ENCODE measurements at places on chromosomes 3 and 15.

GRCh38 chr3:11136830-11137626 lies 17.3 kb upstream of the HRH1 start:
- peak; percentile 100 for DNase-seq

- no peak for DNase-seq
These were observed 539.3 kb downstream of the SQOR start for GRCh38 chr15:46174122-46174521.

GRCh38 chr3:126859415-126860246 lies 123.3 kb upstream of the PLXNA1 start:
- no peak for DNase-seq

GRCh38 chr3:196117809-196118208 lies 35.9 kb upstream of the TFRC start:
- DNase-seq, result no peak

GRCh38 chr3:110419601-110420000 lies 652.0 kb upstream of the NECTIN3 start:
- no peak for DNase-seq

DNA sequence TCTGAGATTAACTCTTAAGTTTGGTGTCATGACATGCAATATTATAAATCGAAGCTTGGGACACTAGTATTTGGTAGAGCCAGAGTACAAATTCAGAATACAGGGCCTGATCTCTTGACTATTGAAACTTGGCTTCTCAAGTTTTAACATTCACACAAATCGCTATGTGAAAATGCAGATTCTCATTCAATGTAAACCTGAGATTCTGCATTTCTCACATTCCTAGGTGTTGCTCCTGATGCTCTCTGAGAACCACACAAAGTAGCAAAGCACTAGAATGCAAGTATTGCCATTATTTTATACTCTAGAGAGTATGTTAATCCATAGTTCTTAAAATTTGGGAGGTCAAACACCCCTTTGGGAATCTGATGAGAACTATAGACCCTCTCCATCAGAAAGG lies 47.9 kb downstream of the WDR49 start:
- no peak for DNase-seq

DNA sequence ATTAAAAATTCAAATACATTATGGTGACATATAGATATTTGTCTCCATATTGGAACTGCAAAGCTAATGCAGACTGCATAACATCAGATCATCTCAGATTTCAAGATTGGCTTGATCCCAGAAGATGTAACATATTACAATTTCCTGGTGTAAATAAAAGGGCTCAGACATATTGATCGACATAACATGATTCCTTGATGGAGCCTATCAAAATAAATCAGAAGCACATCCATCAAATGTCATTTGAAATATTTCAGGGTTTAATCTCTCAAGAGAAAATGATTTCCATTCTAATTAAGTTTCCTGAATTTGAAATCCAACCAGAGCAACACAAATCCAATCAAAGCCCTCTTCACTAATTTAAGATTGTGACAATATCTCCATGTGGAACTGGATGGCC lies 75.1 kb upstream of the UNC13C start:
- DNase-seq, result no peak

DNA sequence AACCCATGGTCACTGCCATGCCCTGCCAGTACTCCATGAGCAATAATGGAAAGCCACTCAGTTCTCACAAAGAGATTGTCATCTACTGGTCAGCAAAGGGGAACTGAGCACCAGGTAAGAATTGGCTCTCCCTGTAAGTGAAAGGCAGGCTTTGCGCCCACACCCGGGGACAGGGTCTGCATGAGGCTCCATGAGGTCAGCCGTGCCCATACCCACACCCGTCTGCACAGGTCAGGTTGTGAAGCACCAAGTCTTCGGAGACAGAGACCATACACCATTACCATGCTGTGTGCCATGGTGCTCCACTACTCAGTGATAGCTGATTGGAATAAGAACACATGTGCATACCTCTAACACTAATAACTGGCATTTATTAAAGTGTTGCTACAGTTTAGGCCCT lies 322.9 kb downstream of the EPHB1 start:
- DNase-seq, result no peak

- DNase-seq, result peak; percentile 7
These were observed 28.8 kb upstream of the HDAC11 start for GRCh38 chr3:13451301-13451673.

DNA sequence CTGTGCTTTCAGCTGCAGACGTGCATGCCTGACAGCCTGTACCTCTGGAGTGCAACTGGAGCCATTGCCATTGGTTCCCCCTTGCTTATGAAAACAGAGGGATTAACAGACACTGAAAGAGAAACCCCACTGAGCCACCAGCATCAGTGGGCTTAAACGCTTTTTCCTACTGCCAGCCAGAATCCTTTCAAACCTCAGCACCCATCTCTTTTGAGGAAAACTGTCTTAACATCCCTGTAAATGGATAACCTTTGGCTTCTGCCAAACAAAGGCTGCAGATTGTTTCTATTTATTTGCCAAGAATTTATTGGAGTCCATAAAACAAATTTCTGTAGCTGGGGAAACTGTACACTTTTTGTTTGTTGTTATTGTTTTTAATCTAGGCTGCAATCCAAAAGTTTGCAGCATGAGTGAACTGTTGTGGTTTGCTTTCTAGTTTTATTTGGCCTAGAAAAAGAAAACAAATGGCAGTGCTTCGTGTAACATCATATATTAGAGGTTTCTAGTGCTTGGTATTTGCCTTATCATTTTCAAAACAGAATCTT lies 369.2 kb upstream of the IL12A start:
- DNase-seq, result peak; percentile 36

GRCh38 chr3:17740721-17741141 lies 1.7 kb downstream of the TBC1D5 start:
- peak; percentile 83 for DNase-seq

DNA sequence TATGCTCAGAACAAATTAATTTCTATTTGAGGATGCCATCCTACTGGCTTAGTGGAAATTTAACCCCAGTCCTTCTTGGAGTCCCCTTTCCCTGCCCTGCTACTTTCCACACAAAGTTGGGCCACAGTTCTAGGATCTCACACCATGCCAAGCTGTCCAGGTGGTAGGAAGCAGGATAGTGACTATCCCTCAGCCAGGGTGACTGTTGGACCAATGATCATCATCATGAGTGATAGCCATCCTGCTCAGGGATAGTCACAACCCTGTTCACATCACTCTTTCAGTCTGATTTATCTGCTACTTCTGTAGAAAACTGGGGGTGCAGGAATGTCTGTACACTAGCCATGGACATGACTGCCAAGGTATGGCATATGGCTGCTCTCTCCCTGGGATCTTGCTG lies 12.8 kb downstream of the HRG start:
- no peak for DNase-seq

DNA sequence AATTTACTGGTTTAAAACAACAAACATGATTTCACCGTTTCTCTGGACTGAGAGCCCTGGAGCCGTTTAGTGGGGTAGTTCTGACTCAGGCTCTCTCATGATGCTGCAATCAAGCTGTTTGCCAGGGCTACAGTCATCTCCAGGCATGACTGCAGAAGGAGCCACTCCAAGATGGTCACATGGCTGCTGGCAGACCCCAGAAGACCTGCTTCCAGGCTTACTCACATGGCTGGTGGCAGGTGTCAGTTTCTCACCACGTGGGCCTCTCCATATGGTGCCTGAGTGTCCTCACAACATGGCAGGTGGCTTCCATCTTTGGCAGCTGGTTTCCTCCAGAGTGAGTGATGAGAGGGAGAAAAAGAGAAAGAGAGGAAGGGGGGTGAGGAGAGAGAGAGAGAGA lies 378.3 kb upstream of the RGMA start:
- DNase-seq, result no peak

DNA sequence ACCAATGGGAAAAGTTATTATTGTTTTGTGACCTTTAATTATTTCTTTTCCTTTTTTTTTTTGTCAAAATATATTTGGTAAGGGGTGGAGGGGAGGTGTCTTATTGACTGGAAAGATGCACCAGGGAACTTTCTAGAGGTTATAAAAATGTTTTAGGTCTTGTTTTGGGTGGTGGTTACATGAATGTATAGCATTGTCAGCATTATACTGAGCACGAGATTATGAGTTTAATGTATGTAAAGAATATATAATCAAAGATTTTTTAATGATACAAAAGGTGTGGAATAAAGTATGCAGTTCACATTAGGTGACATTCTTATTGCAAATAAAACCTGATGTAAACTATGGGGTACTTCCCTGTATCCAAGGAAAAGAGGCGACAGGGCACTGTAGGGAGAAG lies 23.0 kb upstream of the MAP3K13 start:
- DNase-seq, result no peak

- DNase-seq, result no peak
These were observed 217.6 kb downstream of the SLCO3A1 start for GRCh38 chr15:92071045-92071634.

- DNase-seq, result no peak
These were observed 1.4 kb downstream of the CACNA2D3 start for GRCh38 chr3:54123776-54124196.

GRCh38 chr15:66167854-66168253 lies 85.7 kb downstream of the MEGF11 start:
- DNase-seq, result no peak

- DNase-seq, result no peak
These were observed 77.0 kb downstream of the EPHA3 start for GRCh38 chr3:89184151-89184995.

DNA sequence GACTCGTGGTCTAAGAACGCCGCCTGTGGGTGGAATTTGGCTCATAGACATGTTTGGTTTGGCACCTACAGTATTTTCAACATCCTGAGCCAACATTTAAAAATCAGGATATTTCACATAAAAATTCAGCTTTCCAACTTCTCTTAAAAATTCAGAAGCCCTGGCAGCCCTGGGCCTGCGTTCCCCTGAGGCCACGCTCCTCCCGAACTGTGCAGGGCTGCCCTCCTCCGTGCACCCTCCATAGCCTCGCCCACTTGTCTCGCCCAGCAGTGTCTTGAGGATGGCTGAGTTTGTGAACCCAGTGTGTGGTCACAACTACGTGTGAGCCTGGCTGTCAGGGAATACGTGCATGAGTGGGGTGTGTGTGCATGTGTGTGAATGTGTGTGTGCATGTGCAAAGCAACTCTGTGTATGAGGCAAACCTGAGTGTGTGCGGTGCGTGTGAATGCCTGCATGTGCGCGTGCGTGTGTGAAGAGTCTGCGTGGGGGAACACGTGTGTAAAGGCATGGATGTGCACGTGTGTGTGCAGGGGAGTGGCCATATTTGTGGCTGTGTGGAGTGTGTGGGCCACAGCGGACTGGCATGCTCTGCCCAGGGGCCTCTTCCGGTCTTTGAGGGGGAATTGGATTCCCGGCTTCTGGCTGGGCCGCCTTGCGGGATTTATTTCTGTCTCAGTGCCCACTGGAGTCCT lies 30.9 kb downstream of the PTH1R start:
- DNase-seq, result peak; percentile 66
